NCI-H1105 treated with DMSO at 0.1 percent for 48 hours (cell line): ENCODE measurements at places on chromosomes 11 and 22.

GRCh38 chr11:119483341-119483880, 60.4 kb upstream of the THY1 start:
- no peak for DNase-seq

- DNase-seq = no peak
These were observed 27.7 kb upstream of the ARFGAP3 start for GRCh38 chr22:42884616-42885375.

- no peak for DNase-seq
These were observed 24.1 kb upstream of the CELSR1 start for GRCh38 chr22:46561435-46561905.

DNA sequence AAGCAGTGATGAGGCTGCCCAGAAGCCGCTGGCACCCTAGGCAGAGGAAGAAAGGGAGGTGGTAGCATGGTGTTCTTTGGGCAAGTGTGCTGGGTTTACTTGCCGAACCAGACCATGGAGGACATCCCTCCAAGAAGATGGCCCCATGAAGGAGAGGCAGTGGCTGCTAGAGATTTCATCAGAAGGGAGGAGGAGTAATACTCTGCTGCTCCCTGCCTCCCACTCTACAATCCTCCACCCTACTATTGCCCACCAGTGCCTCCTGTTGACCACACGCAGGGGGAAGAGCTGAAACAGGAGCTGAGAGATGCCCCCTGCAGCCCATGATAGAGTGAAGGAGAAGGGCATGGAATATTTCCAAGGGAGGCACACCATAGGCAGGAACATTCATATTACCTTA, 51.0 kb upstream of the PRSS23 start:
- no peak for DNase-seq

DNA sequence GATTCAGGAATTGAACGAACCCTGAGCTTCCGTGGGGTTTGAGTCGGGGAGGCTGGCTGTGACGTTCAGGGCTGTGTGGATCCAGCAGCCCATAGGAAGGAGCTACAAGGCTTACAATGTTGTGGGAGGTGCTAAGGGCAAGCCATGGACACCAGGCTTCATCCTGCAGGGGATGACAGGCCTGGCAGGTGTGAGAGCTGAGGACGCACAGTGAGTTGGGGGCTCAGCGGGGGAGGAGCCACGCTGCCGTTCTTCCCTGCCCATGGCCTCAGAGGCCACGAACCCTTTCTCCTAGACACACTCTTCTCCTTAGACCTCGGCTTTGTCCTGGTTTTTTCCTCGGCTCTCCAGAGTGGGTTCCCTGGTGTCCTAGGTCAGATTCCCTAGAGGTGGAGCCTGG, 113.3 kb upstream of the SLC22A12 start:
- DNase-seq = no peak

- DNase-seq = no peak
These were observed 14.5 kb downstream of the ATG16L2 start for GRCh38 chr11:72828692-72829101.

DNA sequence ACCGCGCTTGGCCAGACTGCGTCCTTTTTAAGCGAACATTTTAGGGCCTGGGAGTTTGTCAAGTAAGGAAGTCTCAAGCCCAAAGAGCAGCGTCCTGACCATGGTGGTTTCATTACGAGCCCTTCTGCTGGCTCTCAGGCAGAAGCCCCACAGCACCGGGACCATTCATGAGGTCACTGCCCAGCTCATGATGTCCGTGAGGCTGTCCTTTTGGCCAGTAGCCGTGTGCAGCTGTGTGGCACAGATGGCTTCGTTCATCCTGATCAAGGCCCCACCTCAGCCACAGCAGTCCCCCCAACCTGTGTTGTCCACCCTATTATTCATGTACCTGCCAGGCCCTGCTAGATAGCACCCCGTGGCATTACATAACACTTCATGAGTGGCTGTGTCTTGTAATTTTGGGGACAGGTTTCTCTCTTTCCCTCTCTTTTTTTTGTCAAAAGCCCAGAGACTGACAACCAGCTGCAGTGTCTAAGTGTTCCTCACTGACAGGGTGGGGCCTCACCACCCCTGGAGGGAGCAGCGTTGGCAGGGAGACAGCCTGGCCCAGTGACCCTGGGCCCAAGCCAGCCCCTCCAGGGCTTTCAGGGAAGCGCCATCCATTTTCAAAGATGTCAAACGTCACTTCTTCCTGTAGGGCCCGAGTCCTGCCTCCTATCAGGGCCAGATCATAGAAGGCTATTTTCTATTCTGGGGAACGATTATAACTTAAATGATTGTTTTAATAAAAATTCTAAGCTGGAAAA, 21.8 kb upstream of the CABP7 start:
- no peak for DNase-seq

DNA sequence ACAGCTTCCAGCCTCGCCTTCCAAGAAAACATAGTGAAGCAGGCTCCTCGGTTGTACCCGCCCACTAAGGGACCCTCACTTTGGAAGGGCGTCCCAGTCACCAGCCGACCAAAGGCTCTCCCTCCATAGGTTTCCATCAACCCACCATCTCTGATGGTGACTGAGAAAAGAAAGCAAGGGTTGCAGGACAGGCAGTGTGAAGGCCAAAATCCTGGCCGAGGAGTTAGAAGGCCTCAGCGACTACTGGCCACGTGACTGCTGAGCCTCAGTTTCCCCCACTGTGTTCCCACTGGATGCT, 2.7 kb downstream of the FXYD6 start:
- DNase-seq = no peak

- no peak for DNase-seq
These were observed 30.0 kb upstream of the MMP7 start for GRCh38 chr11:102560555-102561011.

GRCh38 chr11:10858439-10859325, 829 bp upstream of the ZBED5 start:
- DNase-seq = peak; percentile 75

GRCh38 chr11:64690235-64690634, 32.8 kb downstream of the NRXN2 start:
- DNase-seq = no peak

DNA sequence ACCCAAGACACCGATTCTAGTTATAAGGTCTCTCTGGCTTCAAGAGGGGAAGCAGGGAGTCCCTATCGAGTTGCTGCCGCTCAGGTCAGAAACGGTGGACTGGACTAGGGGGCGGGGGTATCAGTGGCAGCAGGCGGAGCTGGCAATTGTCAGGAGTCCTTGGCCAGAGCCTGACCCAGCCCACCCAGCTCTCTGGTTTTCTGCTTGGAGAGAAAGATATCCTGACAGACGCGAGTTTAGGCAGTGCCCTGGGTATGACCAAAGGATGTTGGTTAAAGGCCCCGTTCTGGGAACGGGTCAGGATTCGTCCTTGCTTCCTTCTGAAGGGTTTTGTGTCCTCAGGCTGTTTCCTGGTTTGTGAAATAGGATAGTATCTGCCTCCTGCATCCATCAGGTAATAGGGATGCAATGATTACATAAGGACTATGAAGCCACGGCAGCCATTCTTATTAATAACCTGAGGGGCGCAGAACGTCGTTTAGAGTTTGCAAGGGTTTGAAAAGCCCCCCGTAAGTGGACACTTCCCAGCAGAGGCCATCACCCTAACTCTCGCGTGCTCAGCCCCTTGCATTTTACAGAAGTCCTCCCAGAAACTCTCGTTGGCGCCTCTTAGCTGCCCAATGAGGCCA, 700 bp upstream of the DEPDC5 start:
- no peak for DNase-seq

- no peak for DNase-seq
These were observed 9.4 kb upstream of the OR2D3 start for GRCh38 chr11:6911378-6911777.

GRCh38 chr22:48078825-48079224, 1316.4 kb downstream of the TBC1D22A start:
- DNase-seq = no peak

- DNase-seq = no peak
These were observed 41.0 kb downstream of the C11orf58 start for GRCh38 chr11:16779436-16779835.

GRCh38 chr22:25172153-25172552, 27.5 kb upstream of the CRYBB3 start:
- DNase-seq = no peak

DNA sequence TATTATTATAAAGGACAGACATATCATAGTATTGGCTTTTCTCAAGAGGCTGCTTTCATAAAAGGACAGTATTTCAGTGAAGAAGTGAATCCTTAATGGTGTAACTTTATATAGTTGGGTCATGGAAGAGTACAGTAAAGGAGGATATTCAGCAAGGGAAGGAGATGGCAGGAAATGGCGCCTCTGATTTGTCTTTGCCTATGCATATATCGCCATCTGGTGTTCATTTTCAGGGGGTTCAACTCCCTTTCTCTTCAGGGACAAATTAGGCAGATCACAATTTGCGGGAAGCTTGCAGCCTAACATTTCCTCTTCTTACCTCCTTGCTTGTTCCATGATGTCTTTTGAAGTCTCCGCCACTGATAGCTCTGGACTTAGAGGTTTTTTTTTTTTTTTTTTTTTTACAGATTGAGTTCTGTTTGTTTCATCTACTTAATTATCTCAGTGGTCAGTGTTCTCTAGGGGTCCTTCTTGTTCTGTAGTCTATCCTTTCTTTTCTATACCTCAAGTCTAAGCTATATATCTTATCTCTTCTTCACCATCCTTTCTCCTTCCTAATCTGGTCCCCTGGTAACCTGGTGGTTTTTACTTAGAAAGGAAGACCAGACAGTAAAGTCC, 21.8 kb upstream of the RRM1 start:
- peak; percentile 90 for DNase-seq

DNA sequence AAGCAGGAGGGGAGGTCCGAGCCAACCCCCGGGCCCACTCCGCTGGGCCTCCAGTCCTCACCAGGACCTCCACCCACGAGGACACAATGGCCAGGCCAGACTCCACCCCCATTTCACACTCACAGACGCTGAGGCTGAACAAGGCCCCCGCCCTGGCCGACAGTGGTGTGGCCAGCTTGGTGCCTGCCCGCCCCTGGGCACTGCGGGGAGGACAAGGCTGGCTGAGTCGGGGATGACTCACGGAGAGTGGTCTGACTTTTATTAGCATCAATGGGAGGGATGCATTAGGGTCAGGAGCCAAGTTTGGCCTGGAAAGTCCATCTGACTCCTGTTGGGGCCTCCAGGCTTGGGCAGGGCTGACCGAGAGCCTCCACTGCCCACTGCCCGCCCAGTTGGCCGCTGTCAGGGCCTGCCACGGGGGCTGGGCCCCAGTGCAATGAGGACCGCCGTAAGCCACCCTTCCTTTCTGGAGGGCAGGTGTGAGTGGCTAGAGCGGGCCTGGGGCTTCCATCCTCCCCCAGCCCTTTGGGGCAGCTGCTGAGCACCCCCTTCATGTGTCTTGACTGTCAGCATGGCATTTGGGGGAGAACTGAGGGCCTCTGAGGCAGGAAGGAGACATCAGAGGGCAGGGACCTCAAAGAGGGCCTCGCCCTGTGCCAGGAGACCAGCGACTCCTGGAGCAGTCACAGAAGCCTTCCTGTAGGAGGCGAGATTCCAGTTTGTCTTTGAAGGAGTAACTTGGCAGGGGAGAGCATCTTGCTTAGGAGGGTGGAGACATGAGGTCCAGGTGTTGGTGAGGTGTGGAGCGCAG, 10.6 kb downstream of the TSPAN32 start:
- no peak for DNase-seq

- no peak for DNase-seq
These were observed 28.1 kb downstream of the AMPD3 start for GRCh38 chr11:10483174-10483573.

DNA sequence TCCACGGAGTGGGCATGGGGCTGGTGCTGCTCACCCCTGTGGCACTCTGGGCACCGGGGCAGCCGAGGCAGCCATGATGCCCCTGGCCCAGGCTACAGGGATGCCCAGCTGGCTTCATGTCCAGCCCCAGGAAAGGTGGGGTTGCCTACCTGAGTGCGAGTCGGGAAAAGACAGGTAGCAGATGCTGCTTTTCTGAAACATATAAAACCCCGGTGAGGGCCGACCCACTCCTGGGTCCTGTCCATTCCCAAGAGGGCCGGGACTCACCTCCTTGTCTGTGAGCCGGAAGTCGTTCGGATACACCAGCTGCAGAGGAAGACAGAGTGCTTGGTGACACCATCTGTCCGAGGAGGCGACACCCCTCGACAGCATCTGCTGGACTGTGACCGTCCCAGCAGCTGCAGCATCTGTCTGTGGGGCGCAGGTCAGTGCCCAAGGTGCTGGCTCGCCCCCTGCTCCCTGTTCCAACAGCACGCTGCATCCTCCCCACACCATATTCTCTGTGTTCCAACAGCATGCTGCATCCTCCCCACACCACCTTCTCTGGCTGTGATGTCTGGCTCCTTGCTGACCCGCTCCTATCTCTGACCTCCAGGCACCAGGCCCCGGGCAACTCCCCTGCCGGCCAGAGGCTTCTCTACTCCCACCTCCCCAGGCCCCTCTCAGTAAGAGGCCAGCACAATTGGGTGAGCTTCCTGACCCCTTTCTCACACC, 8.0 kb downstream of the DENND6B start:
- no peak for DNase-seq

DNA sequence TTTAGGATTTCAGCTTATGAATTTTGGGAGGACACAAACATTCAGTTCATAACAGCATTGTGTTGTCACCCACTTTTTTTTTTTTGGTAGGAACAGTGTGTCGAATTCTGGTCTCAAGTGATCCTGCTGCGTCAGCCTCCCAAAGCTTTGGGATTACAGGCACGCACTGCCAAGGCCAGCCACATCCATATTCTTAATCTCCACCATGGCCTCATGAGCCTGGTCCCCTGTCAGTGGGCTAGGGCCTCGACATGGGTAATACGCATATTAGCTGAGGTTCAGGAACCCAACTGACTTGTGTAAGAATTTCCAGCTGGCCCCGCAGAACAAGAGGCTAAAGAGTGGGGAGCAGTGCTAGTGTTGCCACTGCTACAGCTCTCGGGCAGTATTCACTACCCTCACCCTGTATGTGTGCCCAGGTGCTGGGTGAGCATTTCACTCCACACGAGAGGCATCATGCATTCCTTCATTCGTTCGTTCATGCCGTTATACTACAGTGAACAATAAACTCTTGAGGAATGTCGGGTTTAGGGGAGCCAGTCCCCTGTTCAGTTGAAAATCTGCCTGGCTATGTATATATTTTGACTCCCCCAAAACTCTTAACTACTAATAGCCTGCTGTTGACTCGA, 5.2 kb upstream of the VPREB1 start:
- DNase-seq = no peak

DNA sequence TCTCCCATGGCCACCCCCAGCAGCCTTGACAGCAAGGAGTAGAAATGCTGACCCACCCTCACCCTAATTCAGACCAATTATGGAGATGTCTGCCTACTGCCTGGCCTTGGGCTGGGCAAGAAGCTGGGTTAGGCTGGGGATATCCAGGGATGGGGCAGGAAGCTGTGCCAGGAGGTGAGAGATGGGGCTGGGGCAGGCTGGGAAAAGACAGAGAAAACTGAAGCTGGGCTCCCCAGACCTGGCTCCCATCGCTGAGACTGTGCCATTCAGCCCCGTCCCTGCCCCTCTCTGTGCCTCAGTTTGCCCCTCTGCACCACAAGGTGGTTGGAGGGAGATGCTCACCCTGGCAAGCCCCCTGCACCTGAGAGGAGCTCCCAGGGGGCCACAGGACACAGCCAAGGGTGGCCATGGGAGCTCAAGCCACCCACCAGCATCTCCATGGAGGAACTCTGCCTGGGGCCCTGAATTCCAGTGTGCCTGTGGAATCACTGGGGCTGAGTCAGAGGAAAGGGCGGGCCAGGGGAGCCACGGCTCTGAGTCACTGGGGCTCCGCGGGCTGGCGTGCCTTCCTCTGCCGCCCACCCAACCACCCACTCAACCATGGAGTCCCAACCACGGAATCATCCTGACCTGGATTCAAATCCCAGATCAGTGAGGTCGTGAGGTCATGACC, 6.0 kb upstream of the CARD10 start:
- no peak for DNase-seq
